Spleen (tissue), 13 donors: ENCODE measurements at places on chromosomes 6 and 20. TPM values are rescaled to one million over a fixed set of nuclear protein-coding genes. Genes with fewer than 3 reads are reported as not detected.

The SSTR4 gene
- total RNA-seq, result not detected

The ZC3H12D gene
- total RNA-seq, result 28.0 TPM

The VSTM2L gene
- 34.9 TPM for total RNA-seq

The HLA-DMB gene
- 129 TPM for total RNA-seq

The HLA-DOA gene
- 63.8 TPM for total RNA-seq

The OOEP gene
- total RNA-seq, result 0.70 TPM

The LAMA4 gene
- total RNA-seq, result 3.0 TPM

The ZSCAN31 gene
- 4.0 TPM for total RNA-seq

The FNDC11 gene
- 0.46 TPM for total RNA-seq

The CCR6 gene
- 17.0 TPM for total RNA-seq

The THBD gene
- total RNA-seq, result 95.9 TPM

The ADGRG6 gene
- 22.4 TPM for total RNA-seq

The TMC2 gene
- 0.77 TPM for total RNA-seq

The MACROD2 gene
- 4.1 TPM for total RNA-seq

The SLC16A10 gene
- 6.9 TPM for total RNA-seq

The FILIP1 gene
- total RNA-seq, result 0.59 TPM

The SRSF6 gene
- 72.0 TPM for total RNA-seq

The BMP2 gene
- 21.4 TPM for total RNA-seq

The RIMS4 gene
- not detected for total RNA-seq

The COL9A3 gene
- total RNA-seq, result 11.3 TPM

The TSPO2 gene
- not detected for total RNA-seq

The GNAS-AS1 gene
- 0.46 TPM for total RNA-seq

The MUC22 gene
- total RNA-seq, result not detected

The RCAN2 gene
- total RNA-seq, result 12.5 TPM

The GRM1 gene
- total RNA-seq, result not detected

The TRAPPC3L gene
- total RNA-seq, result 3.6 TPM

The SLC26A8 gene
- total RNA-seq, result 7.8 TPM

The NOTCH4 gene
- 13.5 TPM for total RNA-seq

The OR2J3 gene
- not detected for total RNA-seq

The INSM1 gene
- total RNA-seq, result 0.40 TPM

The C6orf52 gene
- total RNA-seq, result 1.1 TPM

The DLL1 gene
- total RNA-seq, result 80.8 TPM

The IFT52 gene
- 17.3 TPM for total RNA-seq

The PREX1 gene
- total RNA-seq, result 156 TPM
